ENCODE measurements at places on chromosomes 1 and 21.

- no peak for DNase-seq
These were observed 44.8 kb downstream of the ACP6 start for GRCh38 chr1:147625362-147625995.

GRCh38 chr1:162710345-162710744 lies 78.1 kb downstream of the DDR2 start:
- no peak for DNase-seq

GRCh38 chr1:51666478-51666877 lies 49.6 kb downstream of the OSBPL9 start:
- DNase-seq, result peak; percentile 6

DNA sequence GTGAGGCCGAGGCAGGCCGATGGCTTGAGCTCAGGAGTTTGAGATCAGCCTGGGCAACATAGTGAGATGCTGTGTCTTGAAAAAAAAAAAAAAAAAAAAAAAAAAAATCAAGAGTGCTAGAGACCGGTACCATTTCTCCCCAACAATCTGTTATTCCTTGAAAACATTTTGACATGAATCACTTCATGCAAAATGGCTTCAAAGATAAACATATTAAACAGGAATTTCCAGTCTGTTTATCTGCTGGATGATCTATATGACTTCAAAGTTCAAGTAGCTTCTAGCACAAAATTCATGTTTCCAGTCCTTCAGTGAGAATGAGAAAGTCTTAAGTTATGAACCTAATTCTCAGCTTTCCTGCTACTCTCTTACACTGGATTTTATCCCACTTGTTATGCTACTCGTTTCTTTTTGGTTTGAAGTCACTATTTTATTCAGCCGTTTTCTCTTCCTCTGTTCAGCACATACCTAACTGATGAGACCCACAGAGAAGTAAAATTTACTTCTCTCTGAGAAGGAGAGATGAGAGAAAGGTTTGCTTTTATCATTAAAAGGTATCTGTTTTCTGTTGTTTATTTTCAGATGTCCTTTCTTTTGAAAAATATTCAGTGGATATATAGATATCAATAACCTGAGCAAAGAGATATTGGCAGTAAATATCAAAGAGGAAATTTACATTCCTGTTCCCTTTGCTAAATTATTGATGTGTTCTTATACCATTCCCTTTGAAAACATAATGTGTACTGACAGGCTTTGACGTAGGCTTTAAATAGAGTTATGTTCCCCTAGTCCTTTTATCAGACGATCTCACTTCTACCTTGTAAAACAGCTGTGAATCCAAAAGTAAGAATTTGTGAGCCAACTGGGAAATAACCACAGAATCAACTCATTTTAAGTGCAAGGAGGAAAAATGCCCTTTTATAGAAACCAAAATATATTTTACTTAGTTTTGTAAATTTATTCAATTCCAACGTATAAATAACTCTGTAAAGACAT lies 38.2 kb downstream of the CD46 start:
- no peak for DNase-seq

- no peak for DNase-seq
These were observed 419 bp upstream of the TSEN15 start for GRCh38 chr1:184051138-184051484.

GRCh38 chr1:40782371-40782956 lies 1.1 kb upstream of the KCNQ4 start:
- no peak for DNase-seq

- DNase-seq, result peak; percentile 57
These were observed 55.6 kb downstream of the TAS1R2 start for GRCh38 chr1:18803851-18804250.

GRCh38 chr1:153957744-153958110 lies 685 bp downstream of the CRTC2 start:
- no peak for DNase-seq

DNA sequence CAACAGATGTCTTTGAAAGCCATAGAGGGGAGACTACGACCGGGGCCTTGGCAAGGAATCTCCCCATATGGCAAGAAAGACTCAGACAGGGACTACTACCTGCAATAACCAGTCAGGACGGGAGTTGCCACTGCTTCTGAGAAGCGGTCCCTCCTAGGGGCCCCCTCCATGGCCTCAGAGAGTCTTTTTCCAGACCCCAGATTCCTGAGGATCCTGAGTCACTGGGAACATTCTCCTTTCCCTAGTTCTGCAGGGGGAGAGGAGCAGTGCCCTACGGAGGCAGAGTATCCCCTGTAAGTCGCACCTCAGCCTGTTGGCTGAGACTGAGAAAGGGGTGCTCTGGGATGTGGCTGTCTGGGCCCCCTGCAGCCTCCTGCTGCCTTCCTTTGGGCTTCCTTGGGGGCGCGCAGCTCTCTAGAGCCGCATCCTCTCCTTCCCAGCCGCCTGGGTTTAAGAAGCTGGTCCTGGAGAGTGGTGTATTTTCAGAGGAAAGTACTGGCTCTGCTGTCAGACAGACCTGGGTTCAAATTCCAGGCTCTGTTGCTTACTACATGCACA lies 7.8 kb downstream of the GLIS1 start:
- no peak for DNase-seq

DNA sequence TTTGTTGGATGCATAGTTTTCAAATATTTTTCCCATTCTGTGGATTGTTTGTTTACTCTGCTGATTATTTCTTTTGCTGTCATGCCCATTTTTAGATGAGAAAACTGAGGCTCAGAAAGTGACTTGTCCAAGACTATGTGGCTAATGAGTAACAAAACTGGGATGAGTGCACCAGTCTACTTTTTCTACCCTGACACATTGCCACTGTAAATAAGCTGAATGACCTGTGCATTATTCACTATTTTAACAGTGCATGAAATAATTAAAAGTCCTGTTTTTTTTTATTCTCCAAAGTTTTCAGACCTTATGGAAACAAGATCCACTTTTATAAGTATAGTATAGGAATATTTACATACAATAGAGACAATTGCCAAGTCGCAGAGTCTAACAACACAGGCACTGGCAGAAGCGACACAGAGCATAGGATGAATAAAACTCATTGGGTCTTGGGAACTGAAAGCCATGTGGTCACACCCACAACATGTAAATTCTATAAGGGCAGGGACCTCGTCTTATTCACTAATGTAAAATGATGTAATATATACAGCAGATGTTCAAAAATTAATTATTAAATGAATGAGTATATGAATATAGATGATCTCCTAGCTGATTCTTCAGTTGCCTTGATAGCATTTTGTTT lies 45.2 kb downstream of the HLX start:
- no peak for DNase-seq

DNA sequence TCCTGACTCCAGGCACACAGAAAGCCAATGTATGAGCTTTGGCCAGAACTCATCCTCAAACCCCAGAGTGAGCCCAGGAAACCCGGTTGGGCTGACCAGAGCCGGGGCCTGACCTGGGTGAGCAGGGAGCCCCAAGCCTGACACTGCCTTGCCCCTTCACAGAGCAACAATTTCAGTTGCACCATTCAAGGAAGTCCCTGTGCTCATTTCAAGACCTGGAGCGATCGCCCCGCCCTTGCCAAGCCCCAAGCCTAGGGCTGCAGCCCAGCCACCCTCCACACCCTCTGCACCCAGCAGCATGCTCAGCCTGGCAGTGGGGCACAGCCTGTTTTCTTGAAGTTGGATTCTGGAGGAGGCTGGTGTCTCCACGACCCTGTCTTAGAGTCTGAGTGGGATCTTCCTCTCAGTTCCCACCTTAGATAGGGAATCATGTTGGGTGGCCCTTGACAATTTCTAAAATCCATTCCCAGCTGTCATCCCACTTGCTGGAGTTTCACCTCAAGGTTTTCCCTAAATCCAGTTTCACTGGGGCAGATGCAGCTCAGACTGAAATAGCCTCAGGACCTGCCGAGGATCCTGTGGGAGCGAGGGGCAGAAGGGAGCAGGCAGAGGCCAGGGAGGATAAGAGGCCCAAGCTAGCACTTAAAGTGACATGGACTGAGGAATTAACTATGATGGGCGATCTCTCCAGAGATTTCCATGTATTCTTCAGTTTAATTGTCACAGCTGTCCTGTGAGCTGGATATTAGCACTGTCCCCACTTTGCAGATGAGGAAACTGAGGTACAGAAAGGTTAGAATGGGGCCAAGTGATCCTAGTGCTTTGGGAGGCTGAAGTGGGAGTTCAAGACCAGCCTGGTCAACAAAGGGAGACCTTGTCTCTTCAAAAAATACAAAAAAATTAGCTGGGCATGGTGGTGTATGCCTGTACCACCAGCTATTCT lies 2.5 kb downstream of the NBL1 start:
- DNase-seq, result no peak

- DNase-seq, result no peak
These were observed 1.5 kb upstream of the DNAJB4 start for GRCh38 chr1:78003070-78003746.

- DNase-seq, result no peak
These were observed 55.1 kb upstream of the CR2 start for GRCh38 chr1:207398986-207399385.

GRCh38 chr1:183058851-183059502 lies 35.8 kb downstream of the LAMC1 start:
- no peak for DNase-seq

DNA sequence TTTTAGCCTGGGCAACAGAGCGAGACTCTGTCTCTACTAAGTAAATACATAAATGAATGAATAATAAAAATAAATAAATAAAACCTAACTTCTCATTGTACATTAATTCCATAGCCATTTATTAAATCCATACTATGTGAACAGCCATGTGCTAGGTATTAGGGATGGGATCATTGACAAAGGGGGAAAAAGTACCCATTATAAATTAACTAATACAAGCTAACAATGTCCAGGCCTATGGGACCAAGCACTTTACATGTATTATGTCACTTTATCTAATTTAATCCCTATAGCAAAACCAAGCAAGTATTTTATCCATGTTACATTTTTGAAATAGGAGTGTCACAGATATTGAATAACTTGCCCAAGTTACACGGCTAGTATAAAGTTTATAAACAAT lies 2.6 kb upstream of the CDC7 start:
- no peak for DNase-seq

GRCh38 chr1:29195881-29196291 lies 14.2 kb upstream of the SRSF4 start:
- no peak for DNase-seq

GRCh38 chr21:14526836-14527695 lies 19.0 kb downstream of the SAMSN1 start:
- no peak for DNase-seq

GRCh38 chr1:160001440-160001839 lies 30.4 kb downstream of the PIGM start:
- no peak for DNase-seq

GRCh38 chr1:34441259-34442069 lies 264.8 kb downstream of the C1orf94 start:
- no peak for DNase-seq

DNA sequence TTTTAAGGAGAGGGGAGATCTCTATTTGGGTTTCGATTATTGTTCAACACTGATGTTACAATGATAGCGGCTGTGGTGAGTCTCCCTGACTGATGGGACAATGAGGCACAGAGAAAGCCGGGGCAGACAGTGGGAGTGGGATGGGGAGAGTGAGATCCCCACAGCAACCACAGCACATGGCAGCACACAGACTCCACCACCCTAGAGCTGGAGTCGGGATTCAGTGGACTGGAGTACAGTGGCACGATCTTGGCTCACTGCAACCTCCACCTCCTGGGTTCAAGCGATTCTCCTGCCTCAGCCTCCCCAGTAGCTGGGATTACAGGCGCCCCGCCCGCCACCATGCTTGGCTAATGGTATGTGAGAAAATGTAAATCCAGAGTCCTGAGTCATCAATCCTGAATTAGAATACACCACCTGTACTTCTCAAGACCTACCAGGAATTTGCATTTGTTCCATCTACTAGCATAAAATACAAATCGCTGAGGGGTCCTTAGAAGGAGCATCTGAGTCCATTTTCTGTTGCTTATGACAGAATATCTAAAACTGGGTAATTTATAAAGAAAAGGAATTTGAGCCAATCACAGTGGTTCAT lies 125.8 kb downstream of the TOMM20 start:
- DNase-seq, result no peak

- DNase-seq, result no peak
These were observed 33.4 kb downstream of the HSD17B7 start for GRCh38 chr1:162823771-162824525.

GRCh38 chr1:16167331-16168143 lies 11.7 kb upstream of the EPHA2 start:
- no peak for DNase-seq

DNA sequence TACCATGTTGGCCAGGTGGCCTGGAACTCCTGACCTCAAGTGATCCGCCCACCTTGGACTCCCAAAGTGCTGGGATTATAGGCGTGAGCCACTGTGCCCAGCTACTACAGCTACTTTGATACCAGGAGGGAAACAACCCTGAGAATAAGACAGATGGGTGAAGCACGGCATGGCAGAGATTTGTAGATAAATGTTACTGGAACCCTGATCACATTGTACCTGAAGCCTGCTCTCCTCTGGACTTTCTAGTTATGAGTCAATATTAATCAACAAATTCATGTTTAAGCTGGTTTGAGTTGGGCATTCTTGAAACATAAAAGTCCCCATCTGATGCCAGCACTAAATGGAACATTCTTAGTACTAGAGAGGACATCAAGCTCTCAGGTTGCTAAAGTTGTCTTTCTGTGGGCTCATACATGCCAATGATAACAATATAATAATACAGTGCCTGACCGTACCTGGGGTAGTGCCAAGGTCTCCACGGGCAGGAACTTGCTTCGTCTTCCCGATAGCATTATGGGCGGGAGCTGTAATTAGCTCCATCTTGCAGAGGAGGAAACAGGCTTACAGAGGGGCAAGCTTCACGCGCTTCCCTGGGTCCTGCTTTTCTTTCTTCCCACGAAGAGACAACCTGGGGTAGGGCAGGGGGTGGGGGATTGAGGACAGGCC lies 30.7 kb upstream of the SLC19A1 start:
- DNase-seq, result no peak

GRCh38 chr1:203704120-203704519 lies 60.9 kb upstream of the LAX1 start:
- no peak for DNase-seq

GRCh38 chr21:44983421-44984206 lies 43.8 kb downstream of the SLX9 start:
- no peak for DNase-seq

GRCh38 chr1:31799196-31799894 lies 16.5 kb downstream of the SPOCD1 start:
- no peak for DNase-seq

GRCh38 chr1:58391056-58391455 lies 155.5 kb downstream of the OMA1 start:
- DNase-seq, result no peak

DNA sequence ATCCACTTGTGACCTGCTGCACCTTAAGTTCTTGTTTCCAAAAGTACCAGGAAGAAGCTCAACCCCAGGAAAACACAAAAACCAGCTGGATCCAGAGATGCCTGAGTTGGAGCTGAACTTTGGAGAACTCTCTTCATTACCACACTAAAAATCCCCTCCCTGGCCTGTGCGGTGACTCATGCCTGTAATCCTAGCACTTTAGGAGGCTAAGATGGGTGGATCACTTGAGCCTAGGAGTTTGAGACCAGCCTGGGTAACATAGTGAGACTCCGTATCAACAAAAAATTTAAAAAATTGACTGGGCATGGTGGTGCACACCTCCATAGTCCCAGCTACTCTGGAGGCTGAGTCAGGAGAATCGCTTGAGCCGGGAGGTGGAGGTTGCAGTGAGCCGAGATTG lies 6.2 kb downstream of the MAP1LC3C start:
- no peak for DNase-seq

All from muscle of arm (tissue), 14 donors.